ENCODE measurements at places on chromosomes 7 and 10.

DNA sequence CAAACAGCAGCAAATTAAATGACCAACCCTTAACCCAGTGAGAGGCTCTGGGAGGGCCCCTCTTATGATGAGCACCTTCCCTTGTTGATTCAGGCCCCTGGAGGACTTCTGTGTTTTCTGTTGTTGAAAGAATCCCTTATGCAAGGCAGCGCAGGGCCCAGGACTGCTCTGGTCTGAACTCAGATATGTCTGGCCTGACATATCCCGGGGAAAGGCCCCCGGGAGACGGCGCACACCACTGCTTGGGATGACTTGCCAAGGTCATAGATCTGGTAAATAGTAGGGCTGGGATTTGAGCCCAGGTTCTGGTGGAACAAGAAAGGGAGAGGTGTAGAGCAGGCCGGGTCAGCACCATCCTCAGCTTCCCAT, 124.0 kb downstream of the AOAH start:
- DNase-seq, result no peak

DNA sequence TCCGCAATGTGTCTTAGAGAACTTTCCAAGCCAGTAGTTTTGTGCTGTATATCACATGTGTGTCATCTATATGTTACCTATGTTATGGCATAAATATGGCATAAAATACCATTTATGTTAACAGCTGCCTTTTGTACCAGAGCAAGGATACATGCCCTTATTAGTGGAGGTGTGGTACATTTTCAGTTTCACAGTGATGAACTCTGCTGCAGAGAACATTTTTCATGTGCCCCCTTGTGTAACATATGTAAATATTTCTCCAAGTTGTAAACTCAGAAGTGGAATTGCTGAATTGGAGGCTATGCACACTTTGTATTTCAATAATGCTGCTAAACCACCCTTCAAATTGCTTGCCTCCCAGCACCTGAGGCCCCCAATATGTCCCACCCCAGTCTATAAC, 31.9 kb upstream of the CRHR2 start:
- DNase-seq, result no peak

DNA sequence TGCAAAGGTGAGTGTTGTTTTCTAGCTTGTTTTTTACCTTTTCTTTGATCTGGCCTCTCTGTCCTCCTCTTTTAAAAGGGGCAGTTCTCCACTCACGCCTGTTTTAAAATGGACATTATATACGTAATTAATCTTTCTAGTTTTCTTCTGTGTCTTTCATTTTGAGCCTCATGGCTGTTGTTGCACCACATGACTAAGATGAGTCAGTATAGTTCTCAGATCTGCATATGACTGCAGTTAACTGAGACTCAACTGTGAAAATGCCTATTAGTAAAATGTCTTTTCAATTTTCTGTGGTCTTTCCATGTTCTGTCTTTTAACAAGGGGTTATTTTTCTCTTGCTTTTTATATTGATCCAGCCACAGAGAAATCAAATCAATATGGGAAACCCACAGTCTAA, 296.1 kb downstream of the CDK14 start:
- peak; percentile 32 for DNase-seq

DNA sequence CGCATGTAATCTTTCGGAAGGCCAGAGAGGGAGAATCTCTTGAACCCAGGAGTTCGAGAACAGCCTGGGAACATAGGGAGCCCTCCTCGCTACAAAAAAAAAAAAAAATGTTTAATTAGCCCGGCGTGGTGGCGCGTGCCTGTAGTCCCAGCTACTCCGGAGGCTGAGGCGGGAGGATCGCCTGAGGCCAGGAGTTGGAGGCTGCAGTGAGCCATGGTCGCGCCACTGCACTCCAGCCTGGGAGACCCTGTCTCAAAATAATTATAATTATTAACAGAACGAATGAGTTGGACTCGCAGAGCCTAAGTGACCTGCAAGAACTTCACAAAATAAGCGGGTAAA, 794 bp downstream of the PCGF6 start:
- no peak for DNase-seq

DNA sequence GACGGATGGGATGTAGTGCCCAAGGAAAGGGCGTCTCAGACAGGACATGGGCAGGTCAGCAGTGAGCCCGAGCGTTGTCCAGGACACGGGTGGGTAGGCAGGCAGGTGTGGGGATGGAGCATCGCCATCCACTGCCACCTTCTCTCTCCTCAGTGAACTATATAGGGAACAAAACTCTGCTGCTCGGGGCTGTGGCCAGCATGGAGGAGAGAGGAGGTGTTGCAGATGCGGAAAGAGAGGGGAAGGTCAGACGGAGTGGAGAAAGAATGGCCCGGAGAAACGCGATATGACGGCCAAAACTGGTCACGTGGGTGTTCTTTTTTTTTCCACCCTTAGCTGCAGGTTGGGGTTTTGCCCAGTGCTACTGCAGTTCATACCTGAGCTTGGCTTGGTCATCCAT, 71.2 kb downstream of the GRID1 start:
- DNase-seq, result no peak

DNA sequence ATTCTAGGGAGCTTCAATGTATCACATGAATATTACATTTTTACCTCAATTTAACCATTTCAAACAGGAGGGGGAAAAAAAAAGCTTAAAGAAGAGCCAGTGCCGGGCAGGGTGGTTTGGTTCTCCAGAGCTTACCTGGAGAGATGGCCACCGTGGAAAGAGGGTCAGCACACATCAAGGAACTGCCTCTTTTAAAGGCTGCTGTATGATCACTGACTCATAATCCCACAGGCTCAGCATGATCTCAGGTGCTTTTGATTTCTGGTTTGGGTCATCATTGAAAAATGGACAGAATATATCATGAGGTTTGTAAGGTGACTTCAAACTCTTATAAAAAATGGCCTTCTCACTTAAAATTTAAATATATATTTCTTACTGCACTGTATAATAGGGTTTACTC, 67.5 kb upstream of the MDFIC start:
- DNase-seq, result no peak

- no peak for DNase-seq
These were observed 388.6 kb downstream of the EXOC4 start for GRCh38 chr7:133641436-133641835.

DNA sequence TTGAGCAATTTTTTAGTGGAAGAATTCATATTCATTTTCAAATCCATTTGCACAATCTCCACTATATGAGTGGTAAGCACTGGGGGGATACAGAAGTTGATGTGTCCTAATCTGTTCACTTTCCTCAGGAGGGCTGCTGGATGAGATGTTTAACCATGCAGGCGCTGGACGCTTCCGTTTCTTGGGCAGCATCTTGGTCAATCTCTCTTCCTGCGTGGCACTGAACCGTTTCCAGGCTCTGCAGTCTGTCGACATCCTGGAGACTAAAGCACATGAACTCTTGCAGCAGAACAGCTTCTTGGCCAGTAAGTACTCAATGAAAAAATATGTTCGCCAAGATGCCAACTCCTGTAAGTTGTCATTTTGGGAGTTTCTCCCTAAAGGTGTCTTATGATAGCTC, 179.3 kb downstream of the ABCA13 start:
- DNase-seq, result no peak

GRCh38 chr7:50470250-50471163, 20.4 kb upstream of the FIGNL1 start:
- DNase-seq, result no peak

DNA sequence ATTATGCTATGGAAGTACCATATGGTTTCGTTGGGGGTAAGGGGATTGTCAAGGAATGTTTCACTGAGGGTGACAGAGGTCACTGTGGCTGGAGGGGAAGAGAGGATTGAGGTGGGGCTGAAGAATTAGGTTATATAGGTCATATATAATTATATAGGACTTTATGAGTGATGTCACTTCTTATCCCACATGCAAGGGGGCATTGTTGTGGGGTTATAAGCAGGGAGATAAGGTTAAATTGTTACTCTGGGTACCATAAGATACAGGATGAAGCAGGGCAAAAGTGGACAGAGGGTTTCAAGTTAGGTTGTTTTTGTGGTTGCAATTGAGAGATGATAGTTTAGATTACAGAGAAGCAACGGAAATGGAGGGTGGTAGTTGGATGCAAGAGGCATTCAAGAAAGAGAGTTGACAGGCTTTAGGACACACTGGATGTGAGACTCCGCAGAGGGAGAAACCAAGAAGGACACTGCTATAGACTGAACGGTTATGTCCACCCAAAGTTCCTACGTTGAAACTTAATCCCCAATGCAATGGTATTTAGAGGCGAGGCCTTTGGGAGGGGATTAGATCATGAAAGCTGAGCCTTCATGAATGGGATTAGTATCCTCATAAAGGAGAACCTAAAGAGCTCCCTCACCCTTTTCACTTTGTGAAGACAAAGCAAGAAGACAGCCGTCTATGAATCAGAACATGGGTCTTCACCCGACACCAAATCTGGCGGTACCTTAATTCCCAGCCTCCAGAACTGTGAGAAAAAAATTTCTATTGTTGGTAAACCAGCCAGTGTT, 7.0 kb upstream of the PRR15 start:
- DNase-seq, result no peak

DNA sequence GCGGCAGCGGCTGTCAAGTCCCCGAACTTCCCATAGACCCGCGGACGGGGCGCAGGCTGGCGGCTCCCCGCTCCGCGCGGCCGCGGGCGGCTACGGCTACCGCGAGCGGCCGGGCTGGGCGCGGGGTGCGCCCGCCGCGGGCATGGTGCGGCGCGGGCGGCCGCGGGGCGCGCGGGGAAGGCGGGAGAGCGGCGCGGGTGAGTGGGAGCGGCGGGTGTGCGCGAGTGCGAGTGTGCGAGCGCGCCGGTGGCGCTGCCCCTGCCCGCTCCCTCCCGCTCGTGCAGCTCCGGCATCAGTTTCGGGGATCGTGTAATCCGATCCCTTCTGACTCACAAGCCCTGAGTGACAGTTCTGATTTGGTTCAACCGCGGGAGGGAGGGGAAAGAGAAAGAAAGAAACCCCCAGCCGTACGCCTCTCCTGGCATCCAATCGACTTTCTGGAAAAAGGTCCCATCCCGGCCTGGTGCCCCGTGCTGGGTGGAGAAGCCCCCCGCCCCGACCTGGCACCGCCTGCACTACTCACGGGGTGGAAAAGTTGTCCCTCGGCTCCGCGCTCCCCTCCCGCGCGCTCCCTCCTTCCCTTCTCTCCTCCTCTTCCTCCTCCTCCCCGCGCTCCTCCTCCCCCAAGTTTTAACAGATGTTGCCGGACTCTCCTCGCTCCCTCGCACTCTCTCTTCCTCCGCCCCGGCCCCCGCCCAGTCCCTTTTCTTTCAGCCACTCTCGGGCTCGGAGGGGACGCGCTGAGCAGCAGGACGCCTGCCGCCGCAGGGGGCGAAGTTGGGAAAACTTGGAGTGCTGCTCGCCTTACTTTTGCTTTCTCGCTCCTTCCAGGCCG, at the start of gene GLI3:
Gene GLI3 (minus strand): TSS at position 234 of the 835 bp plus-strand sequence. CDS start 13,956 bp downstream, outside the sequence.
- DNase-seq, result peak; percentile 80

GRCh38 chr7:37990337-37990736, 69.9 kb downstream of the EPDR1 start:
- no peak for DNase-seq

- no peak for DNase-seq
These were observed 471.6 kb upstream of the AKR1E2 start for GRCh38 chr10:4354382-4354812.

- DNase-seq, result peak; percentile 59
These were observed 142.2 kb downstream of the EMX2 start for GRCh38 chr10:117684672-117685211.

- DNase-seq, result no peak
These were observed 513.0 kb upstream of the ANKRD30A start for GRCh38 chr10:36612436-36612835.

- DNase-seq, result no peak
These were observed 532.4 kb upstream of the ANKRD30A start for GRCh38 chr10:36592964-36593363.

GRCh38 chr7:70712942-70713341, 419.0 kb upstream of the GALNT17 start:
- no peak for DNase-seq

- DNase-seq, result no peak
These were observed 26.7 kb downstream of the ABCB5 start for GRCh38 chr7:20642166-20642565.

DNA sequence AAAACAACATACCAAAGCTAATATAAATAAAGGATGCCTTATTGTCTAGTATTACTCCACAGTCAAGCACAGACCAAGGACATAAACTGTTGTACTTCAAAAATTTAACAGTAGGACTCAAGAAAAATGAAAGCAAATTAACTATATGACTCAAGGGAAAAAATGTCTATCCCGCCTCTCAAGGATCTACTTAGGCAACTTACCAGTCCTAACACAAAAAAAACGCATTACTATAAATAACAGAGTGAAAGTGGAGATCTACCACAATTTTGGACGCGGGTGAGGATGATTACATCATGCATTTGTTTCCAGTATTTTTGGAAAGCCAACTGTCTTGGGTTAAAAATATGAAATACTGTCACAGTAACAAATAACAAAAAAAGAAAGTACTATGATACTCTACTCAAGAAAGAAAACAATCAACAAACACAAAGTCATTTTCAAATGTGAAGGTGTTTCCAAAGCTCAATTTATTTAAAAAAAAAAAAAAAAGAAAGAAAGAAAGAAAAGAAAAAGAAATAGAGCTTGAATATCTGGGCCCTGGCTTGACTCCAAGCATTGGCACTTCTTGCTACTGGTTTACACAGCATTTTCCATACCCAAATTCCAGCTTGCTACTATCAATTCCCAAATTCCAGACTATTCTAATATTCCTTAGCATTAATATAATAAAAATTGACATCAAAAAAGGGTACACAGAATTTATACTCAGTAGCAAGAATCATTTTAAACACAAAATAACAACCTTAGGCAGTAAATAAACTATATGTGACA, 99.4 kb downstream of the RSU1 start:
- no peak for DNase-seq

- peak; percentile 76 for DNase-seq
These were observed 178.6 kb upstream of the INHBA start for GRCh38 chr7:41881331-41882130.

DNA sequence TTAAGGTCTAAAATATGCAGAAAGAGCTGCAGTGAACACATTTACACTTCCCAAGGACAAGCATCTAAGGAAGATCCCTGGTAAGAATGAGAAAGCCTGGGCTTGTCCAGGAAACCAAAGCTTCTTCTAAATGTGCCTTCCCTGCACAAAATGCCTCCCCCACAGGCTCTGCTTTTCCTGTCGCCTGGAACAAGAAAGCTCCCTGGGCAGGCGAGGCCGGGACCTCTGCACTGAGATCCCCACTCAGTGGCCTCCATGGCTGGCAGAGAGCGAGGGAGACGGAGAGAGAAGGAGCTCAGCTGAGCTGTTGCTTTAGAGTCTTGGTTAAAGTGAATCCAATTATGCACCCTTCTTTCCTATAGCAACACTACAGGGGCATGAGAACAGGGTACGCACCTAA, 75.6 kb downstream of the AMZ1 start:
- DNase-seq, result no peak

DNA sequence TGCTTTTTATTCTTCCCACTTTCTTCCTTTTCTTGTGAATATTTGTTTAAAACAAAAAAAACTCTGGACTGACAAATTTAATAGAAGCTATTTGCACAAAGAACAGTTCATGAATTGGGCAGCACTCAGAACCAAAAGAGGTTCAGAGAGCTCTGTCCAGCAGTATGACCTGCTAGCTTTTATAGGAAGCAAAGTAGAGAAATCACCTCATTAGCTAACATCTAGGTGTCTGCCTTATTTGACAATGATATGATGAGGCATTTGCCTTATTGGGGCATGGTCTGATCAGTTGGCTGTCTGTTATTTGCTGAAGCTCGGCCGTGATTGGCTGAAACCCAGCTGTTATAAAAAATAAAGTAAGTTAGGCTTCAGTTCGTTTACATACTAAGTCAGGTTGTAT, 819 bp upstream of the TRIM4 start:
- no peak for DNase-seq

All from GM13976 (cell line).